ENCODE measurements at places on chromosomes 7 and 10.

DNA sequence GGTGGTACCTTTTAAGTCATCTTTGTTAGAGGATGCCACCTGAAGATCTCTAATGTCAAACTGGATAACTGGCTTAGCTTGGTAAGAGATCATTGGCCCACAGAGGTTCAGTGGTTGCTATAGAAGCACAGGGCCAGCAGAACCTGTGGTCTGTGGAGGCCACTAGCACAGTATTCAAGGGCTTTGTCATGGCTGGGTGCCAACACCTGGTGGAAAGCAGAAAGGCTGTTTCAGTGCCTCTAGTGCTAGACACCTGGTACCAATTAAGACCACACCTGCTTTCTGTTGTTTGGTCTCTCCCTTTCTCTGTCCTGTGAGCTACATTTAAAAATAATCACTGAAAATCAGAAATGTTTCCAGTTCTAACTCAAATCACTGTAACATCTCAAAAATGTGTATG is 10.0 kb upstream of the PCGF5 start:
- no peak for DNase-seq

GRCh38 chr10:96275685-96276418 is 4.5 kb upstream of the BLNK start:
- DNase-seq: no peak

- no peak for DNase-seq
Measured at GRCh38 chr10:95122736-95123135, 53.4 kb upstream of the CYP2C8 start.

DNA sequence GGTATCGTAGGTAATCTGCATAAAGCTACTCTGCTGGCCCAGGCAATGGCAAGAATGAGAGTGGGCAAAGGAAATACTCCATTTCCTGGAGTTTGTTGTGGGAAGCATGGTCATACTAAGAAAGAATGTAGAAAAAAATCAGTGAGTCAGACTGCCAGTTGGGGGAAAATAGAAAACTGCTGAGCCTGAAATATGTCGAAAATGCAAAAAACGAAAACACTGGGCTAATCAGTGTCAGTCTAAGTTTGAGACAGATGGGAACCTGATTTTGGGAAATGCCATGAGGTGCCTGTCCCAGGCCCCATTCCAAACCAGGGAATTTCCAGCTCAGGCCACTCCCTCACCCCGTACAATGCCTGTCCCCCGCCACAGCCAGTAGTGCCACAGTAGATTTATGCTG is 150.0 kb downstream of the ZNF33B start:
- DNase-seq: no peak

DNA sequence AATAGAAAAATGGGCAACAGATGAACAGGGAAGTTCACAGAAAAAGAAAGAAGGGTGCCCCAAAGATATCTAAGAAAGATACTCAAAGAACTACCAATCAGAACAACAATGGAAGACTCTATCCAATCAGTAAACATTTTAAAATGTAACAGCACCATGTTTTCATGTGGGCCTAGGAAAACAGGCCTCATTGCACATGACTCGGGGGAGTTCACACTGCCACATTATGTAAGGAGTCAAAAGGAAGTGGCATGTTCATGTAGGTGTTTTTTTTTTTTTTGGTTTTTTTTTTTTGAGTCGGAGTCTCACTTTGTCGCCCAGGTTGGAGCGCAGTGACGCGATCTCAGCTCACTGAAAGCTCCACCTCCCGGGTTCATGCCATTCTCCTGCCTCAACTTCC is 132.2 kb downstream of the USP6NL start:
- DNase-seq: no peak

- DNase-seq: no peak
Measured at GRCh38 chr10:6343305-6344010, 140.7 kb downstream of the PFKFB3 start.

DNA sequence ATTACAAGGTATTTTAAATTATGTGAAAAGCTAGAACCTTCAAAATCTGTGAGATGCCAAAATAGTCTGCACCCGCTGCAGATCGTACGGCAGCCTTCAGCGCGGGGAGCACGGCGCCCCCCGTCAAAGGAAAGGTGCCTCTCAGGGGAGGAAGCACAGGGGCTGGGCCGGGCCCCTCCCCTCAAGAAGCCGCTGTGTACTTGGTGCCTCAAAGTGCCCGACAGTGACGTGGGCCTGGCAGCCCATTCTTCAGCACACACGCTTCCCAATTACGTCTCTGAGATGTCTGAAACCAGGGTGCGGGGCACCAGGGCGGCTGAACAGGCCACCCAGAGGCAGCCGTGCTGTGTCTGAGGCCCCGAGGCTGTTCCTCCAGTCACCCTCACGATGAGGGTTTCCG is 116.1 kb downstream of the INPP5A start:
- DNase-seq: no peak

DNA sequence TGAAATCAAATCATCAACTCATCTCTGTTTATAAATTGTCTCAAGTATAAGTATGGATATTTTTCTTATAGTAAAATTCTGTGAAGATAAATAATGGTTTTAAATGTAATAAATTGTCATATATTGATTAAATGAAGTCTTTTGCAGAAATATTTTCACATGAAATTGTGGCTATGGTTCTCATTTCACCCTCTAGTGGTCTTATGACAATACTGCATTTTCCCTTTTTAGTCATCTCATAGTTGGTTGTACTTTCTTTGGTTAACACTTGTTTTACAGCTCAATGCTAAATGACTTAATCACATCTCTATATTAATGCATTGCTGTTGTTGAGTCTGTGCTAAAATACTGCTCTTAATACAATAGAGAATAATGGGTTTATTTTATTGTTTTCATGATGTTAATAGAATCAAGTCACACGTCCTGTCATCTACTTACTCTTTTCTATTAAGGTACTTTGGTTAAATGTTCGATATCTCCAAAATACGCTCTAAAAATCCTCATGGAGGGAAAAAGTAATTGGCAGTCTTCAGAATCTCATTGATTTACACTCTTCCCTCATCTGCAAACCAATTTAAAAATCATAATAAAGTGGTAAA is 38.0 kb upstream of the CACNA2D1 start:
- DNase-seq: no peak

GRCh38 chr10:78260680-78261079 is 227.0 kb downstream of the RPS24 start:
- DNase-seq: no peak

DNA sequence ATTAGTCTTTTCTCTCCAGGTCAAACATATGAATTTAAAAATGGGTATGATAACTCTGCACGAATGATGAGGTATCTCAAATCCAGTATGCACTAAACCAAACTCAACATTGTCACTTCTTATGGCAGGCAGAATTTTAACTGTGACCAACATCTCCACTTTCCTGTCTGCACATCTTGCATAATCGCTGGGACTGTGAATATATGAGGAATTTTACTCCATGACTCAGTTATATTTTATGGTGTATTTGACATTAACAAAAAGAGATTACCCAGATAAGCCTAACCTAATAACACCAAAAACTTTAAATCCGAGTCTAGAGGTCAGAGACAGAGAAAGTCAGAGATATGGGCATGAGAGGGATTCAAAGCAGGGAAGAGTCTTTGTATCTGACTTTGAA is 454.5 kb upstream of the SEMA3D start:
- no peak for DNase-seq

DNA sequence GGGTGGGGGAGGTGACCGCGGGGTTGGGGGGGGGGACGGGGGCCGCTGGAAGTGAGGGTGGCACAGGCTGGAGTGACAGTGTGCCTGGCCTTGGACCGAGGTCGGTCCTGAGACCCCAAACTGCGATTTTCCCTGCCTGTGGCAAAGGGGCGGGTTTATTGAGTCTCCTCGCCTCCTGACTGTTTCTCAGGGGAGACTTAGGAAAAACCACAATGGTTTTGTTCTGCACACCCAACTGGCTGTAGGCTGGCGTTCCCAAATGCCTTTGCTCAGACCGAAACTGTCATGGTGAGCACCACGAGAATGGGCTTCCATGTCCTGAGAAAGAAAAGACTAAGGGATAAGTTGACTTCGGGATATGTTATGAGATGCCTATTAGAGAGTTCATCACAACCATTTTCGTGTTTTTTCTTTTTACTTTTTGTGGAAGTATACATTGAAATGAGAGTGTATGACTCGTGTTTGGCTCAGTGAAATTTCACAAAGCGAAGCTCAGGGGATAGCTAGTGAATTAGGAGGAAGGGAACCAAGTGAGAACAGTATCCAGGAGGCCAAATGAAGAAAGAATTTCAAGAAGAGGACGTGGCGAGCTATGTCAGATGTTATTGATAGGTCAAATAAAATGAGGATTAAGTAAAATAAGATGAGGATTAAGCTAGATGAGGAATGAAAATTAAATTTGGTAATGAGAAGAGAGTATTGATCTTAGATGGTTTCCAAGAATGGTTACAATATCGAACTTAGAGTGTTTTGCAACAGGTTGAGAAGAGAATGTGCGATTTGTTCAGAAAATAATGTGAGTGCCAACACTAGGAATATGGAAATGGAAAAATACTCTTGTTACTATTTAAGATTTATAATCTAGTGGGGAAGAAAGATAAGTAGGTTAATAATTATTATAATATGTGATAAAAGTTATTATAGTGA is 918 bp downstream of the NET1 start:
- no peak for DNase-seq

DNA sequence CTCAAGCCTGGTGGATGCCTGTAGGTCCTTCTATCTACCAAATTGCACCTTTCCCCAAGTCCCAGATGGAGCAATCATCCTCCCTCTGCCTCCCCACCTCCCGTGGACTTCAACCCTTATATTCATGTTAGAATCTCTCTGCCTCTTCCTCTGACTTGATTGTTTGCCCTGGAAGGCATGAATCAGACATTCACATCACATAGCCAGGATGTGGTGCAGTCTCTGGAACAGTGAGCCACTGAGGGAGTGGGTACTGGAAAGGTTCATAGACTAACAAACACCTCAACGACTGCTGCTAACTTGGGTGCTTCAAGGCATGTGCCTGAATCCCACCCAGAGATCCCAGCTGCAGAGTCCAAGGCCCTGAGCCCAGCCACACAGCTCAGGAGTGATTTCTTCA is 494.0 kb downstream of the TNS3 start:
- DNase-seq: no peak

DNA sequence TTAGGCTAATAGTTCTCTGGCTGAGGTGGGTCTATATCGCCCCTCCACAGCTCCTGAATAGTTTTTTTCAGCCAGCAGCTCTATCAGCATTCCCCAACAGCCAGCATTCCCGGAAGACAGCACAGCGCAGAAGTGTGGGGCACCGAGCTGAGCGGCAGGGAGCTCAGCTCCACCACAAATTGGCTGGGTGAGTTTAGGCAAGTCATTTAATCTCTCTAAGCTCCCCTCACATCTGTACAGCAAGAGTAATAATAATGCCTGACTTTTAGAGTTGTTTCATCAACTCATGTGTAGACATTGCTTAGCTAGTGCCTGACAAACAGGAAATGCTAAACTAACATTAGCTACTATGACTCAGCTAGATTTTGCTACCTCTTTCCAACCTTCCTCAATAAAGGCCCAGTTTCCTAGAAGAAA is 247.9 kb upstream of the PTN start:
- no peak for DNase-seq

DNA sequence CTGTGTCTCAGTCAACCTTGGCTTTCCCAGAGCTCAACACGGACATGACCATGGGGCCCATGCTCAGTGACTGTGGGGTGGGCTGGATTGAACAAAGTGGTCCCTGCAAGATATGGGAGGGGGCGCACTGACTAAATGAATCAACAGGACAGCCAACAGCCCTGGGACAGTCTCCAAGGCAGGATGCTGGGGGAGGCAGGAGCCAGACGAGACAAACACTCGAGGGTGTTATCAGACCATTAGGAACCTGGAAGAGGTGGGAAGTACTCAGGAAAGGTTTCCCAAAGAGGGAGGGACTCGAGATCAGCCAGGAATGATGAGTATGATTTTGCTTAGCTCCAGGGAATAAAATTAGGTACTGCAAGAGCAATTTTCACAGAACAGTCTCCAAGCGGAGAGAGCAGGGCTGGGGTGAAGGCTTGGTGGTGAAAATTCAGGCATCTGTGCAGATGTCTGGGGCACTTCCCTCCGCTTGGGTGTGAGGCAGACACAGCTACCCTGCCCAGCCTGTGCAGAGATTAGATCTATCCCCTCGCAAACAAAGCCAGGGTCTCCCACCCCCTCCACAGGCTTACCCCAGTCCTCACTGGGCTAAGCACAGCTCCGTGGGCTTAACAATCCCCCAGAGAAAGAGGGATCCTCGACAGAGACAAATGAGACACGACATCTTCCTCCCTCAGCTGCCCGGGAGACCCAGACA is 261.1 kb upstream of the ZMIZ1 start:
- DNase-seq: no peak

- no peak for DNase-seq
Measured at GRCh38 chr10:100567826-100568225, 32.1 kb downstream of the HIF1AN start.

- DNase-seq: no peak
Measured at GRCh38 chr10:67306588-67307205, 380.9 kb downstream of the LRRTM3 start.

DNA sequence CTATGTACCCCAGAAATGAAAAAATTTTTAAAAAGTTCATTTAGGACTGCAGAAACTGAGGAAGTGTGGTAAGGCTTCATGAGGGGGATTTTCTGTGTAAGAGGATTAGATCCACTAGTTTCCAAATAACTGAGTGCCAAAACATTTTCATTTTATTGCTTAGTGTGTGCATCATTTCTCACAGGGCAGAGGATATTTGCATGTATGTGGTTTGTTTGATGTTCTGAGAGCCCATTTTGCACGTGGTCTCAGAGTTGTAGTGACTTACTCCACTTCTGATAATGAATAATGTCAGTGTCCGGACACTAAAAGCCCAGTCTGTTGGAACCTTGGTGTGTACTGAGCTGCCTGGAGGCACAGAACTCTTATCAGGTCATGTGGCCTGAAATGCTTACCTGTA is 299.9 kb downstream of the AUTS2 start:
- DNase-seq: no peak

DNA sequence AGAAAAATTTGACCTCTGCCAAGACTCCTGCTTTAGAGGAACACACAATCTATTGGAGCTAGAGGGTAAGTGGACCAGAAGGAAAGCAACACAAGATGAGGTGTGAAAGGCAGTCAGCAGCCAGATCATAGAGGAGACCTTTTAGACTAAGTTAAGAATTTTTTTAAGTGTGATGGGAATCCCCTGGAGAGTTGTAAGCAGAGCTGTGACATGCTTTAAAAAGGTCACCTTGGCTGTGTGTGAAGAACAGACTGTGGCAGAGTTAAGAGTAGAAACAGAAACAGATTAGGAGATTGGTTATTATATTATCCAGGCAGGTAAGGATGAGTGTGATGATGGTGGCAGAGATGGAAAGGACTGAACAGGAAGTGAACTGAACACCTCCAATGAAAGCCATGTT is 23.5 kb downstream of the CPEB3 start:
- DNase-seq: no peak
